Psoas muscle (tissue), 8 donors: ENCODE measurements at places on chromosomes 16 and 17. TPM values are rescaled to one million over a fixed set of nuclear protein-coding genes. Genes with fewer than 3 reads are reported as not detected.

GRCh38 chr17:36742267-36743000 is 141.1 kb downstream of the MRM1 start:
- no peaks in the 10 kb centered on the region for H3K36me3 ChIP-seq
- no peaks in the 10 kb centered on the region for H3K4me1 ChIP-seq
- no peak for DNase-seq
- H3K4me3 ChIP-seq: no peak overlapping the region

- H3K4me1 ChIP-seq: peaks cover 72% of the 10 kb centered on the region
- DNase-seq: peak; percentile 73
- no peaks in the 10 kb centered on the region for H3K36me3 ChIP-seq
- peak overlapping the region; percentile 99 for H3K27ac ChIP-seq
Observed at GRCh38 chr17:21213638-21214014, 335 bp downstream of the TMEM11 start.

GRCh38 chr16:80612461-80613017 is 71.7 kb downstream of the DYNLRB2 start:
- no peaks in the 10 kb centered on the region for H3K36me3 ChIP-seq
- no peak overlapping the region for H3K27ac ChIP-seq
- no peaks in the 10 kb centered on the region for H3K4me1 ChIP-seq

DNA sequence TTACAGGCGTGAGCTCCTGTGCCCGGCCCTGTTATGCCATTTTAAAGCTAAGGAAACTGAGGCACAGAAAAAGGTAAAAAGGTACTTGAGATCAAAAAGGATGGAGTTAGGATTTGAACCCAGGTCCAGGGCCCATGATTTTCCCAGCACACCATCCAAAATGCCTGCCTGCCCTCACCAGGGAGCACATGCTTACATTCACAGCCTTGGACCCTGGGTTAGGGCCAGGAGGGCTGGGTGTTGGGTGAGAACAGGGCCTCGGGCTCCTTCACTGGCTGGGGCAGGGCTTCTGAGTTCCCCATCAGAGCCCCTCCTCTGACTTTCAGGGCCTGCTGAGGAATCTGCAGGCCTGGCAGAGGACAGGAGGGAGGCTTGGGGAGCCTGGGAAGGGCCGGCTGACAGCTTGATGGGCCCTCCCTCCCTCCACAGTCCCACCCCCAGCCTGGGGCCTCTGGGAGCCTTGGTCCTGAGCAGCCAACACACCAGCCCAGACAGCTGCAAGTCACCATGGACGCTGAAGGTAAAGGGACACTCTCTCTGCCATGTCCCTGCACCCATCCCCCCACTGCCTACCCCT is at the start of gene QPRT:
TSS of gene QPRT (plus strand) at position 490 of the 577 bp plus-strand sequence. CDS start at position 508, 18 bp downstream.
- no peaks in the 10 kb centered on the region for H3K4me1 ChIP-seq
- no peaks in the 10 kb centered on the region for H3K36me3 ChIP-seq
- H3K27ac ChIP-seq: no peak within 1 kb of the TSS
- no peak for DNase-seq
- peak within 1 kb of the TSS; percentile 32 for H3K4me3 ChIP-seq

METRN gene
- polyA plus RNA-seq: 27.4 TPM

BRIP1 gene
- 0.03 TPM for polyA plus RNA-seq

DNASE1 gene
- polyA plus RNA-seq: 0.46 TPM
